ENCODE measurements at places on chromosomes 6 and 20.

GRCh38 chr20:8470156-8470555, 338.1 kb downstream of the PLCB1 start:
- no peak for DNase-seq

GRCh38 chr6:31161216-31162126, 3.1 kb downstream of the TCF19 start:
- no peak for DNase-seq

DNA sequence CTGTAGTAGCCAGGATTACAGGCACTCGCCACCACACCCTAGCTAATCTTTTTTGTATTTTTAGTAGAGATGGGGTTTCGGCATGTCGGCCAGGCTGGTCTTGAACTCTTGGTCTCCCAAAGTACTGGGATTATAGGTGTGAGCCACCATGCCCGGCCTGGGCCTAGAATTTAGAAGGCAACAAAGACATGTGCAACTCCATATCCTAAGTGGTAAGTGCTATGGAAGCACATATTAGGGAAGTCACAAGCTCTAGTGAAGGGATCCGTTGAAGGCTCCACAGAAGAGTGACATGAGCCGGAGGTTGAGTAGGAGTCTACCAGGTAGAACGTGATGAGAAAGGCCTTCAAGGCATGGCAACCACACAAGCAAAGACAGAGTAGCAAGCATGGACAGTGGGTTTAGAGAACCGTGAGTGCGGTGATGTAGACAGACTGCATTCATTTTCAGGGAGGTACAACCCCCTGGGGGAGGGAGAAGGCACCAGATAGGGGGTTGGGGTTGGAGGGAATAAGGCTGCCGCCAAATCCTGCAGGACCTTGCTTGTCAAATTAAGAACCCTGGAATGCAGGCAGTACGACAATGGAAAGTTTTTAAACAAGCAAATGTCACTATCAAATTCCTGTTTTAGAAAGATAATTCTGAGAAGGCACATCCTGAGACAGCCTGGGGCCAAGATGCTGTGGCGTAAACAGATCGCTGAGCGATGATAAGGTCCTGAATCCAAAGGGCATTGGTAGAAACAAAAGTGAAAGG, 50.2 kb downstream of the ARHGAP18 start:
- no peak for DNase-seq

DNA sequence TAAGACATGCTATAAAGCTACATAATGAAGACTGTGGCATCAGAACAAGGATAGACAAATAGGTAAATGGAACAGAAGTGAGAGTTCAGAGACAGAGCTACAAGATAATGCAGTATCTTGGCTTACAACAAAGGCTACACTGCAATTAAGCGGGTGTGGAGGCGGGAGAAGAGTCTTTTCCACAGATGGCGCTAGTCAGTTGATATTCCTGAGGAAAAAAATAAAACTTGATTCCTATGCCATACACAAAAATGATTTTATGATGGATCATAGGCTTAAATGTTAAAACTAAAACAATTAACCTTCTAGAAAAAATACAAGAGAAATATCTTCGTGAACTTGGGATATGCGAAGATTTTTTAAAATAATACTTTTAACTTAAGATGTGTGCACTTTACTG, 31.0 kb downstream of the RIN2 start:
- DNase-seq = no peak

DNA sequence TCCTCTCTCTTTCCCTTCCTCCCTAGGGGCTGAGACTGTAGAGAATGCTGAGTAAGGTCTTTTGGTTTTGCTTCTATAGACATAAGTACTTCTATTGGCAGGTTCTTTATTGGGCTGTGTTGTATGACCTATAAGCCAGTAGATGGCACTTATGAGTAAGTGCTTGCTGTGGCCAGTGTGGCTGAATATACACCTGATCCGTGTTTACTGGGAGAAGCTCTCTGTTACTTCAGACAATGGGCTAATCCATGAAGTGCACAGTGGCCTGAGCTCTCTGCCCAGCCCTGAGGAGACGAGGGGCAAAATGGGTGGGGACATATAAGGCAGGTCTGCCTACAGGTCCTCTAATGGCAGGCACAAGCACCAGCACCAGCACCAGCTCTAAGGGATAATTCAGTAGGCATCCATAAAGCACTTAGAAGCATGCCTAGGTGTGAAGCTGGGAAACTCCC, 610.3 kb downstream of the RNF144B start:
- DNase-seq = peak; percentile 55

DNA sequence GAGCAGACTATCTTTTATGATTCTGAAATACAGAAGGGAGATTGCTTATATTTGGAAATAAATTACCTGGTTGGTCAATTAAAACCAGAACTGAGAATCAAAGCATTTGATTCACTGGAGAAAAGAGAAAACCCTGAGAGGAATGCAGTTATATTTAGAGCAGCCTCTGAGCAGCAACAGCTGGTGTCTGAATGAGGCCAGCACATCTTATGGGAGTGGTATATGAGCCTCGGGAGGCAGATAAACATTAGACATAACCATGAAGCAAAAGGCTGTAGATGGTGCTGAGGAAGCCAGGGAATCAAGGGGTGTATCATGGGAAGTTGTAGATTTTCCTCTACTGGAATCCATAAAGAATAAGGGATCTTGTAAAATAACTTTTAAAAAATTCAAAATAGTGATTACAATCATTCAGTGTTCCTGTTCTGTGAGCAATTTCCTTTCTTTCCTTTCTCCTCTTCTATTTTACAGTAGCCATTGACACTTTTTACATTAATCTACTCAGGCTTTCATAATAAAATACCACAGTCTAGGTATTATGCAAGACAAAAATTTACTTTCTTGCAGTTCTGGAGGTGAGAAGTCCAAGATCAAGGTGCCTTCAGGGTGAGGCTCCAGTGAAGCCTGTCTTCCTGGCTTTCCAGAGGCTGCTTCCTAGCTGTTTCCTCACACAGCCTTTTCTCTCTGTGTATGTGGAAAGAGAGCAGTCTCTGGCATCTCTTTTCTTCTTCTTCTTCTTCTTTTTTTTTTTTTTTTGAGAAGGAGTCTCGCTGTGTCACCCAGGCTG, 32.8 kb upstream of the ENPP5 start:
- no peak for DNase-seq

- DNase-seq = peak; percentile 45
These were observed 61.4 kb downstream of the BMP2 start for GRCh38 chr20:6828794-6829423.

GRCh38 chr6:160293844-160294243, 35.2 kb upstream of the SLC22A2 start:
- no peak for DNase-seq

GRCh38 chr6:159639721-159640120, 53.3 kb downstream of the SOD2 start:
- DNase-seq = no peak

- no peak for DNase-seq
These were observed 85.6 kb downstream of the PHF3 start for GRCh38 chr6:63721181-63721580.

DNA sequence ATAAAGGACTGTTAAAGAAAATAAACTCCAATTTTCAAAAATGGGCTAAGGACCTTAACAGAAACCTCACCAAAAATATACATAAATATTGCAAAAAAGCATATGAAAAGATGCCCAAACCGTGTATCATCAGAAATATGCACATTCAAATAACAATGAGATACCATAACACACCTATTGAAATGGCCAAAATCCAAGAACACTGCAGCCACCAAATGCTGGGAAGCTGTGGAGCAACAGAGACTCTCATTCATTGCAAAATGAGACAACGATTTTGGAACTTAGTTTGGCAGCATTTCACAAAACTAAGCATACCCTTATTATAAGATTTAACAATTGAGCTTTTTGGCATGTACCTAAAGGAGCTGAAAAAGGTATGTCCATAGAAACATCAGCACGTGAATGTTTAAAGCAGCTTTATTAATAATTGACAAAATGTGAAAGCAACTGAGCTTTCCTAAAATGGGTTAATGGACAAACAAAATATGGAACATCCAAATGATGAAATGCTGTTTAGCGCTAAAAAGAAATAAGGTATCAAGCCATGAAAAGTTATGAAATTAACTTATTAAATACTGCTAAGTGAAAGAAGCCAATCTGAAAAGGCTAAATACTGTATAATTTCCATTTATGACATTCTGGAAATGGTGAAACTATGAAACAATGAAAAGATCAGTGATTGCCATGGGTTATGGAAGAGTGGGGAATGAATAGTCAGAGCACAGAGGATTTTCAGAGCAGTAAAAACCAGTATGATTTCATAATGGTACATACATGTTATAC, 592.6 kb upstream of the ADGRB3 start:
- no peak for DNase-seq

GRCh38 chr6:73560182-73560732, 39.4 kb upstream of the EEF1A1 start:
- no peak for DNase-seq

- no peak for DNase-seq
These were observed 33.3 kb downstream of the NTSR1 start for GRCh38 chr20:62741701-62742491.

DNA sequence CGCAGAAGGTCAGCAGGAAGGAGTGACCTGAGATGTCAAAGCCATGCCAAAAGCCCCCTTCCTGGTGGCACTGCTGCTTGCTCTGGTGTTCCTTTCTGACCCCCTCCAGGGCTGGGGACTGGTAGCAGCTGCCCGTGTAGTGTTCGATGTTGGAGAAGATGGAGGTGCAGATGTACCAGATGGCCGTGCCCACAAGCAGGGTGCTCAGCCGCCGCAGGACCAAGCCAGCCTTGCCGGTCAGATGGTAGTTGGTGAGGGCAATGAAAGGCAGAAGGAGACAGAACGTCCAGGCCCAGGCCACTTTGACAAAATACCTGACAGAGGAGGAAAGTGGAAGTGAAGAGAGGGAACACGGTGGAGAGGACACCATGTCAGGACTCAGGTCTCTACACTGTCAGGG, 4.1 kb downstream of the FITM2 start:
- DNase-seq = no peak

- no peak for DNase-seq
These were observed 174.7 kb downstream of the BMP7 start for GRCh38 chr20:57091748-57092111.

- no peak for DNase-seq
These were observed 13.3 kb downstream of the SLA2 start for GRCh38 chr20:36632487-36633284.

DNA sequence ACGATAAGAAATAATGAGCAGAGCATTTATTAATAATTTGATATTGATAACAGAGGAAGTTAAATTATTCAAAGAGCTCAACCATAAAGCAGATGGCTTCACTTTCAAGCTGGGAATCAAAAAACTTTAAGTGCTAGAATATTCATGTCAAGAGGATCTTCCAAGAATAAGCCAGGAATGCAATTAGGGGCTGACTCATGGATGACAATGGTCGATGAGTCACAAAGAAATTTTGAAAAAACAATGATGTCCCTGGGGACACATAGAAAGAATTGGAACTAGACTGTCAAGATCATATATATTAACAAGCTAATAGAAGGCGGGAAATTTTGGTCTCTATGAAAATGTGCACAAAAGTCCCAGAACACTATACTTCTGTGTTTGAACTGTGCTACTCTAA, 304.1 kb downstream of the LAMA2 start:
- no peak for DNase-seq

GRCh38 chr6:16146028-16146427, 17.1 kb downstream of the MYLIP start:
- DNase-seq = no peak

DNA sequence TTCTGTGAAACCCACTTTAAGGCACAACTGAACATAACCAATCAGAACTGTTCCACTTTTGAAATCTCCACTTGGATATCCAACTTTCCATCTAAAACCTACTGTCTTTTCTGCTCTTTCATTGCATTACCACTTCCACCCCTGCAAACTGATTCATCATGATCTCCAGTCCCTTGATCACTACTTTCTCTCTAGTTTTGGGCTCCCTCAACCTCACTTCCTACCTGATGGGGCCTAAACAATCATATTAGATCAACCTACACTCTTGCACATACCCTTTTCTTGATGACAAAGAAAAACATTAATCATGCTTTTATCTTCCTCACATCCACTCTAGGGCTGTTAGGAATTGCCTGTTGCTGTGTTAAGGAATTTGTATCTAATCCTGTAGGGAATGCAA, 137.6 kb downstream of the PDSS2 start:
- no peak for DNase-seq

DNA sequence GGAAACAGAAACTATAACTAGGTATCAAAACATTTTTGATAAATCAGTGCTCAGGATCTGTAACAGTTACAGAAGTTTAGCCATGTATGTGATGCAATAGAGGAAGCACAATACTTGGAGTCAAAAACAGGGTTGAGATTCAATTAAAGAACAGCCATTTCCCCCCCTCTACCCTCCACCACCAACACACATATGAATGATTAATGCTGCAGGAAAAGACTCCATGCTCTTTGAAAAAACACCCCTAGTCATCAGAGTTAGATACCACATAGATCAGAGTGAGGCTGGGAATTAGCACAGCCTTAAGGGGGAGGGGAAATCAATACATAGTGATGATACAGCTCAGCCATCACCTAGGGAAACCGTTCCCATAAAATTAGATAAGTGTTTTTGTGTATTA, 108.9 kb upstream of the EMILIN3 start:
- DNase-seq = no peak

GRCh38 chr6:92810913-92811312, 608.4 kb downstream of the EPHA7 start:
- peak; percentile 27 for DNase-seq

- DNase-seq = no peak
These were observed 130.0 kb upstream of the KCNK16 start for GRCh38 chr6:39452306-39453145.

DNA sequence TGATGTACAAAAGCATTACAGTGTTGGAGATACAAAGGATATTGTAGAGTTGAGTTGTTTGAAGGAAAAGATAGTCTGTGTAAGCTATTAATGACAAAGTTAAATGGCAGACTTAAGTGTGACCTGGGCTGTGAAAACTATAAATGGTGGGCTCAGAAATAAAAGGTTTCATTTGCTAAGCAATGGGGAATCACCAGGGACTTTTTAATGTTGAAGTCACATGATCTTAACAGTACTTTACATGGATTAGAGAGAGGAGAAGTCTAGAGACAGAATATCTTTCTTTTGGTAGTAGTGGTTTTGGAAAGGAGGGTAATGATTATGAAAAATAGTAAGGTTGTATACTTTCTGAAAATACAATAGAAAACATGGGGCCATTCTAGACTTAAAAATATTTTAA, 67.1 kb downstream of the SCAF8 start:
- DNase-seq = no peak

- DNase-seq = peak; percentile 92
These were observed 753 bp upstream of the PERP start for GRCh38 chr6:138107752-138108592.

DNA sequence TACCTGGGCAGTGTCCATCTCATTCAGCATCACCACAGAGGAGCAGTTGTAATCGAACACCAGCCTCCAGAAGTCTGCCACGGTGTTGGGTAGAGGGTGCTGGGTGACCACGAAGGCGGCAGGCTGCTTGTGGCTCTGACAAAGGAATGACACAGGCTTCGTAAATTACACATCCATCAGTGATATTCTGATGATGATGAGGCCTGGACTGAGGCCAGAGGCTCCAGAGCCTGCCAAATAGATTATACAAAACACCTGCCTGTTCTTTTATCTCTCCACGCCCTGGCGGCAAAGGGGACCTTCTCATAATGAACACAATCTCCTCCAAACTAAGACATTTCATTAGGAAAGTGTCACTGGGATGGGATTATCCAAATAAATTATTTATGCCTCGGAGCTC, 480.2 kb upstream of the CHD6 start:
- no peak for DNase-seq

GRCh38 chr6:157534977-157535339, 154.0 kb downstream of the ZDHHC14 start:
- DNase-seq = no peak

GRCh38 chr20:33506576-33506975, 16.7 kb downstream of the CBFA2T2 start:
- no peak for DNase-seq

Data from NCI-H526 treated with DMSO at 0.1 percent for 48 hours (cell line).